ENCODE measurements at places on chromosomes 3 and 15.

GRCh38 chr3:34323517-34323916 lies 525.1 kb downstream of the PDCD6IP start:
- DNase-seq: no peak

- no peak for DNase-seq
Observed at GRCh38 chr3:65967451-65967850, 71.3 kb downstream of the MAGI1 start.

GRCh38 chr15:38524156-38524555 lies 40.5 kb downstream of the RASGRP1 start:
- DNase-seq: no peak

- DNase-seq: no peak
Observed at GRCh38 chr3:172541945-172542488, 18.8 kb upstream of the TNFSF10 start.

DNA sequence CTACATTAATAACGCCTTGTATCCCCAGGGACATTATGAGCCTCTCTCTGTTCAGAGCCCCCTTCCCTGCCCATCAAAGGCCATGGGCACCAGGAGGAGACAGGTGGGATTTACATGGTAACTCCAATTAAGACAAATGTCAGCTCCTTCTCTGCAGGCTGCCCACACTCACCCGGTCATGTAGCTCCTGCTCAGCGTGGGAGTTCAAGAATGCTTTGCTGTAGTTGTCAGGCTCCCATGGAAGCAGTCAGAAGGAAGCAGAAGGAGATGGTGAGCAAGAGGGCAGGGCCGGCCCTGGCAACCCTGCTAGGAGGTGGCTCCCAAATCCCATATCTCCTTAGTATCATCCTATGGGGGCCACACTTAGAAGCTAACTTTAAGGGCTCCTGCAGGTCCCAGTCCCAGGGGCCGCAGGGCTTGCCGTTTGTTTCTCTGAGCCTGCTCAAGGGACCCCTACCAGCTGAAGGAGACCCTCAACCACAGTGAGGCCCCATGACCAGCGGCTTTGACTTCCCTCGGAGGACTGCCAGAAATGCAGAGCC lies 218.4 kb upstream of the TLE3 start:
- peak; percentile 68 for DNase-seq

GRCh38 chr3:141229132-141229531 lies 2.5 kb upstream of the PXYLP1 start:
- DNase-seq: peak; percentile 44

DNA sequence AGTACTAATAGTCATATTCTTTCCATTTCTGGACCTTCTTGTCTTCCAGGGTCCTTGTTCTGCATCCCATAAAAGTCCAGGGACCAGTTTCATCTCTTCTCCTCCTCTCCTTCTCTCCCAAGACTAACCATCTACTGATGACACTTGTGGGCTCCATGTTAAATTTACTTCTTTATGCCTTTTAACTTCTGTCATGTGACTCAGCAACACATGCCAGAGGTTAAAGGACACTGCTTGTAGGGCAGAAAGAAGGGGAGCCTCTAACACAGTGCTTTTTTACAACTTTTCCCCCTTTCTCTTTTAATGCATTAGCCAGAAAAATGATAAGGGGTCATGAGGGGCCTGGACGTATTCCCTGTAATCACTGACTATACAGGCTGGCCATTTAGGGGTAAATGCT lies 10.0 kb downstream of the SH3GL3 start:
- no peak for DNase-seq

- no peak for DNase-seq
Observed at GRCh38 chr15:46525984-46526725, 891.3 kb downstream of the SQOR start.

DNA sequence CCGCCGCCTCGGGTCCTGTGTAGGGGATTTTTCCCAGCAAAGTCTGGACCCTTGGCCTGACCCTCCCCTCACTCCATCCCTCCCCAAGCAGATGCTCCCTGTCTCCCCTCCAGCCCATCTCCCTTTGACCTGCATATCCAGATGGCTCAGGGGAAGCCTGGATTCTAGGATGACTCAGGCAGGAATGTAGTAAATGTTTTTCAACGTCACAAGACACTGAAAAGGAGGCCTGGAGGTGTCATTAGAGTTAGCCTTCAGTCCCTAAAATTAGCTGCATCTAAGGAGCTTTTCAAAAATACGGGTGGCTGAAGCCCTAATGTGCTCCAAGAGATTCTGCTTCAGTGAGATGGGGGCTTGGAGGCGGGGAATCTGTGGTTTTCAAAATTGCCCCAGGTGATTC lies 7.2 kb downstream of the ACAN start:
- no peak for DNase-seq

- DNase-seq: no peak
Observed at GRCh38 chr3:98788651-98789050, 25.5 kb downstream of the ST3GAL6 start.

GRCh38 chr3:58386626-58387365 lies 46.8 kb downstream of the PDHB start:
- DNase-seq: no peak

GRCh38 chr3:127034195-127034989 lies 51.5 kb downstream of the PLXNA1 start:
- no peak for DNase-seq

GRCh38 chr3:121794264-121794983 lies 40.4 kb downstream of the IQCB1 start:
- DNase-seq: no peak

- DNase-seq: no peak
Observed at GRCh38 chr3:45011756-45012508, 14.2 kb upstream of the CLEC3B start.

DNA sequence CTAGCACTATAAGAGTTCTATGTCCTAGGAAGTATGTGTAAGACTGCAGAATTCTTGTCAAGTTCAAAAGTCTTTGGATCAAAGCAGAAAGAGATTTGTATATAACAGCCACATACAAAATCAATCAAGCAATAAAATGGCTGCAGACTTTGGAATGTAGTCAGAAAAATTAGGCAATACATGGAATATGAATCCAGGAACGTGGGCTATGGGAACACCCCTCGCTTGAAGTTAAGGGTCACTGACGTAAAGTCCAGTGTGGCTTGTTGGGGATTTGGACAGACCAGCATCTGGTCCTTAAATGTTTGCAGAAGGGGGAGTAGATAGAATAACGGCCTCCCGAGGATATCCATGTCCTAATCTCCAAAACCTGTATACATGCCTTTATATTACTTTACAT lies 178.6 kb downstream of the ADAMTS9 start:
- DNase-seq: no peak

- no peak for DNase-seq
Observed at GRCh38 chr3:149186219-149186618, 35.4 kb downstream of the CP start.

DNA sequence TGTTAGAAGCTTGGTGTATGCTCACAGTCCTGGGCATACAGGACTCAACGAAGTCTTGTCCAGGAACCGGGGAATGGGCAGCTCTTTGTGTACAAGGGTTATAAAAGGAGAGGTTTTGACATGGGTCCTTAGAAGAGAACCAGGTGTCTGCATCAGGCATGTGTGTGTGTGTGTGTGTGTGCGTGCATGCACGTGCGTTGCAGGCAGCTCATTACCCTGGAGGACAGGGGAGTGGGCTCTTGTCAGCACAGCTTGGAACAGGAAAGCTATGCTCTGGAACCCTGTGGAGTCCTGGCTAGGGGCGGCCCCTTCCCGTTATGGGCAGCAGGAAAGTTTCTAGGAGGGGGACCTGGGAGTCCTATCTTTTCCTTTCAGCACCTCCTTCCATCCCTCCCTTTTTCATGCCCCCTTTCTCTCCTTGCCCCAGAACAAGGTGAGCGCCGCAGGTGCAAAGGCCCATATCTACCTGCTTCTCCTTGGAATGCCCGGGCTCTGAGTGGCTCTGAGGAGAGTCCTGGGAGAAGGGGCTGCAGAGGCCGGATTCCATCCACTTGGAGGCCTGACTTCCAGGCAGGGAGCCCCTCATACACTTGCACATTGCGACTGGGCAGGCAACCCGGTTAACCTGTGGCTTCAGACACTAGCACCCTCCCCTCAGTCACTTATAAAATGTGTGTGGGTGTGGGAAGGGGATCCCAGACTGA lies 33.9 kb upstream of the LCTL start:
- DNase-seq: no peak

DNA sequence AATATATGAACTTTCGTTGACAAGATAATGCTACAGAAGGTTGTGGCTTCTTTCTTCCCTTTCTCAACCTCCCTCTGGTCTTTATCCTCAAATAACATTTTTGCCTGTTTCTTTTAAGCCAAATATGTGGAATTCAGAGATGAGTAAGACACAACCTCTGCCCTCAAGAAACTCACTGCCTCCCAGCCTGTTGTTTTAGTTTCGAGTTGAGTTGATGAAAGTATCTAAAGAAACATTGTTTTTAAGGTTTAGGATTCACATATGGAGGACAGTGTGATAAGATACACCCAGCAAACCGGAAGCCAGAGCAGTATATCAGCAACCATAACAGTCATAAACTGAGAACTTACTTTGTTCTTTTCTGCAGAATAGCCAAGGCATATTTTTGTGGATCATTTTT lies 218.6 kb downstream of the THSD4 start:
- no peak for DNase-seq

GRCh38 chr15:92650256-92650655 lies 5.3 kb downstream of the FAM174B start:
- DNase-seq: peak; percentile 17

DNA sequence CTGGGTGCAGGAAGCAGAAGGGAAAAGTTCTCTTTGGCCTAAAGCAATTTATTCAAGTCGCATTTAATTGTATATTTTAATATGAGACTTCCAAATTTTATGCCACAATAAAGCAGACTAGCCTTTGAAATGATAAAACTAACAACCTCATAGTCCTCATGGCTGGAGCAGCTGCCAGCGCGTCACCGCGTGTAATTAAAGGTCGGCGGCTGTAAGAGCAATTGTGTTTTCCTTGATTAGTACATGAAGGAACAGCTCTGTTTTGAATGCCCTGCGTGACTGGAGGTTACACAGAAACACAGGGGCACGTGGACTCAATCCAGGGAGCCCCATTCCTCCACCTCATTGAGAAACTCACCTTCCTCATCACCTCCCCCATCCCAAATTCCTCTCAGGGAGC lies 10.1 kb upstream of the LRRC15 start:
- DNase-seq: no peak

DNA sequence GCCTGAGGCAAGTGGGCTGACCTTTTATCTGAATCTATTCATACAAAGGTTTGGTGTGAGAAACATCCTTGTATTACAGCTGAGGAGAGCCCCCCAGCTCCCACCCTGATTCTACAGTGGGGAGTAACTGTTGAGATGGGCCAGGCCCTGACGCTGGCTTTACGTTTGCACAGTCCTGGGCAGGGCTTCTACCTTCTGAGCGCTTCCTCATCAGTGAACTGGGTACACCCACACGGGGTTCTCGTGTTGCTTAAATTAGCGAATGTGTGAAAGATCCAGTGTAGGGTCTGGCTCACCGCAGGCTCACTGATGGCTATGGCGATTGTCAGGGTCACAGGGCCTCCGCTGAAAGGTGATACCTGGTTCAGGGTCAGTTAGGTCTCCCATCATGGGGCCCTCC lies 7.3 kb upstream of the GHRL start:
- no peak for DNase-seq

GRCh38 chr3:15324379-15324808 lies 8.0 kb downstream of the SH3BP5 start:
- no peak for DNase-seq

DNA sequence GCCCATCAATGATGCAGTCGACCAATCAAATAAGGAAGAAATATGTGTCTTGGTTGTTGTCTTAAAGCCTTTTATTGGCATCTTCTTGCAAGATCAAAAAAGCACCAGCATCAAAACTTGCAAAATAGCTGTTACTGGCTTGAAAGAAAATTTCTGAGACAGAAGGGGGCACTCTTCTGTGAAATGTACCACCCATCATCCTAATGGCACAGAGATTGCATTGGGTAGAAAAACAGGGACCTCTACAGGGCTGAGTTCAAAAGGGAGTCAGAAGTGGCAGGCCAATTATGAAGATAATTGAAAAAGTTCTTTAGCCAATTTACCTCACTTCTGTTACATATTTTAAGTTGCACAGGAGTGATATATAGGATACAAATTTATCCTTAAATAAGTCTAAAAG lies 122.3 kb upstream of the GPR149 start:
- DNase-seq: no peak

GRCh38 chr3:172334671-172335207 lies 113.5 kb downstream of the GHSR start:
- DNase-seq: no peak

GRCh38 chr3:133610031-133610430 lies 36.5 kb downstream of the CDV3 start:
- DNase-seq: no peak

DNA sequence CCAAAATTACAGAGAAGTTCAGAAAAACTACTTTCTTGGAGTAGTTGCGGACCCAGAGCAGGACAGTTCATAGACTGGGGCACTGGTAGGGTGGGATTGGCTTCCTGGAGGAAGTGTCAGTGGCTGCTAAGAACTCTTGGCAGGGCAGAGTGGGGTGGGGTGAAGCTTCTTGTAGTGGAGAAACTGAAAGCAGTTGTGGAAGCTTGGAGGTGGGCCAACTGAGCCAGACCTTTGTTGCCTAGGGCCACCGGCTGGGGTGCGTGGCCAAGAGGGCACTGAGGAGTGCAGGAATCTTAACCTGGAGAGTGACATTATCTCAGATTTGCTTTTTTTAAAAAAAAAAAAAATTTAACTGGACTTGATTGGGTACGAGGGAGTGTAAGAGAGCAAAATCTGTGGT lies 3.1 kb downstream of the KAT2B start:
- DNase-seq: no peak

DNA sequence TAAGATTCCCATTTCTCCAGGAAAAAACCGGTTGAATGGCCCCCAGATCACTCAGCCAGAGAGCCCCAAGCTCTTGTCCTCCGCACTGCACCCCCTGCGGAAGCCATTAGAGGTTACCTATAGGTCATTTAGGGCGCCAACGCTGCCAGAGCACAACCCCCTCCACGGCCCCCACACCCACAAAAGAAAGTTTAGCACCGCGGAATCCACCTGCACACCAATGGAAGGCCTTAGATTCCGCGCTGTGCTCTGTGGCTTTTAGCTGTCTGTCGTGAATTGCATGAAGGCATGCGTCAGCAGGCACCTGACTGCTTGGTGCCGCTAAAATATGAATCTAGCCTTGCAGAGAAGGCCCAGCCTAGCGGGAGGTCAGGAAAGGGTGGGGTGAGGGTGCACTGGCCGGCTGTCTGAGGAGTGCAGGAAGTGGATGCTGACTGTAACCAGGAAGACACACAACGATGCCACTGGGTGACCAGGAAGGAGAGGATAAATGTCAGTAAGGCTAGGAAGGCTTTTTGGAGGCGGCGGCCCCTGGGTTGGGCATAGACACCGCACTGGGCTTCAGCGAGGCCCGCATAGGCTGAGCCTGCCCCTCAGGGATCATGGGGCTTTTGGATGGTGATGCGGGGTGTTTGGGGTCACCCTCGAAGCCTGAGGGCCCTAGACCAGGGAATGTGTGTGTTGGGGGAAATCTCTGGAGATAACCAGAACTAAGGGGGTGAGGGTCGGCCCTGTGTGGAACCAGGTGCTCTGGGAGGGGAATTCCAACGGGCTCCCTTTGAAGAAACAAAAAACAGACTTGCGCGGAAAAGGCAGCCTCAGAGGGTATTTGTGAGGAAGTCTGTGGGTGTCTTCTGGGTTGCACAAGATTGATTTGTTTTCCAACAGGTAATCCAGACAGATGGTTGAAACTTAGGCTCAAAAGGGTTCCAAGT lies 976 bp upstream of the NUP210 start:
- DNase-seq: no peak
